Panc1 (cell line): ENCODE measurements at places on chromosomes 7 and 10. TPM values are rescaled to one million over a fixed set of nuclear protein-coding genes. Genes with fewer than 3 reads are reported as not detected.

DNA sequence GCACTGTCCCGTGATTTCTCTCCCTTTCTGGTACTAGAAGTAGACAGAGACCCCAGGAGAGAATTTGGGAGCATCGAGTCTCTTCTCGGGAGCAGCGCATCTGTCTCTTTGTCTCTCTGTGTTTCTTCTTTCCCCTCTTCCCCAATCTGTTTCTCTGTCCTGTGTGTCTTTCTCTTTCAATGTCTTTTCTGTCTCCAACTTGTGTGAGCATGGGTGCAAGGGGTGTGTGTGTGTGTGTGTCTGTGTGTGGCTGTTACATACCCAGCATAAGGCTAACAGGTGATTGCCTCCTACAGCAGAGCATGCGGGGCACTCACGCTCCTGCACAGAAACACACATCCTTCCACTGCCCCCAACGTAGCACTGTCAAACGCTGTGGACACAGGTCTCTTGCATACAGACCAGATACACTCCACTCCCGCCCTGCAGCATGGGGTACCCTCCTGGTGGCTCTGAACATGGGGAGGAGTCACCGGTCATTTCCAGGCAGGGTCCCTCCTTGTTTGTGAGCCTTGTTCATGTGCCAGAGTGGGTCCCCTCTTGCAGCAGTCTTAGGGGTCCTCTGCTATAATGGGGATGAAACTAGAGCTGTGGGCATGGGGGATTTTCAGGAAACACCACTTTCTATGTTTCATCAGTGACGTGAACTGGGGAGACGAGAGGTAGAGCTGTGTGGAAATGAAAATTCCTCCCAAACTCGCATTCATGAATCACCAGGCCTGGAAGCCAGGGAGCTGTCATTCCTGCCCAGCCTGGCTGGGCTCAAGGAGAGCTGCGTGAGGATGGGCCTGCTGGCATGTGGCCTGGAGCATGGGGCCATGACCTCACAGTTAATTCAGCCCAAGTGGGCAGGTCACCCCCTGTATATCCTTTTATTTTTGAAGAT lies 980 bp downstream of the ADAMTS14 start:
- DNase-seq: no peak

DNA sequence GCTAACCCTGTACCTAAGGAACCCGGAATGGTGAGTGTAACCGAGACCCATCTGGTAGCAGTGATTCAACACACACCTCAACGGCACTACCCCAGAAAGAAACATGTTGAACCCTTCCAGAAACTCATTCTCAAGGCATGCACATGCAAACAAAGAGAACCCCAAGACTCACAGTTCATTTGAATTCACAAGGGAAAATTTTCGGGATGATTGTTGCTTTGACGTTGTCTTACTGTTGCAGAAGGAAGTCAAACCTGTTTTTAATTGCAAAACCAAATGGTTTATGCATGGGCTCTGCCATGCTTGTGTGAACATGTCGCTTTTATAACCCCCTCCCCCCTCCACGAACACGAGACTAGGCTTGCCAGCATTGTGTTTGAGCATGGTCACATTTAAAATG lies 539.7 kb downstream of the GATA3 start:
- DNase-seq: no peak

DNA sequence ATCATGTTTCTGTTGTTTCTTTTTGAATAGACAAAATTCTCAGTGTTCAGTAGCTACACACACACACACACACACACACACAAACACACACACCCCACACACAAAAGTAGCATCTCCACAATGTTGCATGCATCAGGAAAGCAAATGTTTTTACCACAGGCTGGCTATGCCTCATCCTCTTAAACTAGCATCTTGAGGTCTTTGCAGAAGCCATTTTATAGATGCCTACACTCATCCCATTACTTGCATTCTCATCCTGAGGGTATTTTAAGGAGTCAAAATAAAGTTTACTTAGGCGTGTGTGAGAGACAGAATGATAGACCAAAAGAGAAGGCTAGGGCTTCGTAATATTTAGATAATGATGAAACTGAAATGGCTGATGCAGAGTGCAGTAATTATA lies 7.9 kb upstream of the INHBA start:
- no peak for DNase-seq

DNA sequence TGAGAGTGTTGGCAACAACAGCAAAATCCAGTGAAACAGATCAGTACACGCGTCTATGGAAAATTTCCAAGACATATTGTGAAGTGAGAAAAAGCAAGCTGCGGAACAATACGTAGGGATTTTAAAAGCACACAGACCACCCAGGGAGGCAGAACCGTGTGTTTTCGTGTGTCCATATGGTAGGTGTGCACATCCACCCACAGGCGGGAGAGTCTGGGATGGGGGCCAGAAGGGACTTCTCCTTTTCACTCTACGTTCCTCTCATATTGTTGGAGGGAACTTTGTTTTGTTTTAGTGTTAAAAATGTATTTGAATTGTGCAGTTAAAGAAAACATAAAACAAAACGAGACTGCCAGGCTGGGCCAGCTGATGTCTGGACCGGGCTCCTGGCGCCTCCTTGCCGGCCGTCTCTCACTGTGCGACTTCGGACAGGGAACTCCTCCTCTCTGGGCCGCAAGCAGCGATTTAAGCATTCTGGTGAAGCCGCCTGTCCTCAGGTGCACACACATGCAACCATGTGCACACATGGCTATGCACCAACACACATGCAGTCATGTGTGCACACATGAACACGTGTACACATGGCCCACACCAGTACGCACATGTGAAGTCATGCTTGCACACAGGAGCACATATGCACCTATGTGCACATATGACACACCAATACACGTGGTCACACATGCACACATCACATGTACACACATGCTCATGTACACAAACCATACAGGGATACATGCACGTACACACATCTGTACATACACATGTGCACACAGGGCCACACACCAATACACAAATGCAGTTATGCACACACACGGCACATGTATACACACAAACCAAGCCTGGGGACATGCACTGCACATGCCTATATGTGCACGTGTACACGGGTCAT lies 141.1 kb downstream of the ELFN1 start:
- no peak for DNase-seq

DNA sequence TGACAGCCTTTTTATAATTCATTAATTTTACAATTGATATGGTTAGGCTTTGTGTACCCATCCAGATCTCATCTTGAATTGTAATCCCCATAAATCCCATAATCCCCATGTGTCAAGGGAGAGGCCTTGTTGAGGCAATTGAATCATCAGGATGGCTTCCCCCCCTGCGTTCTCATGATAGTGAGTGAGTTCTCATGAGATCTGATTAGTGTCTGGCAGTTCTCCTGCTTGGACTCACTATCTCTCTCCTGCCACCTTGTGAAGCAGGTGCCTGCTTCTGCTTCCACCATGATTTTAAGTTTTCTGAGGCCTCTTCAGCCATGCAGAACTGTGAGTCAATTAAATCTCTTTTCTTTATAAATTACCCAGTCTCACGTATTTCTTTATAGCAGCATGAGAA lies 165.7 kb upstream of the GNAI1 start:
- DNase-seq: no peak

DNA sequence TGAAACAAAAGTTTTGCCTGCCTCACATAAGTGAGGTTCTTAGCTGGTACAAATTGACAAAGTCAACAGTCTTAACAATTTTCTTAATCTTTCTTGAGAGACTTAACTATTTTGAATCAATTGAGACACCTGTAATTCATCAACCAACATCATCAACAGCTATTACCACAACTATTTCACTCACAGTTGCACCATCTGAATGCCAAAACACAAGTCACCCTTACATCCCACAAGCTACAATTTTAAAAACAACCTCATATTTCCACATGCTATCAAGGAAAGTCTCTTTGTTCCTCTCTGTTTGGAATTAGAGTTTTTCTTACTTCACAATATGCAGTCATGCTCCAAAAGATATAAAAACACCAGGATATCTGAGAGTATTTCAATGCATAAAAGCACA lies 4.9 kb downstream of the SMURF1 start:
- DNase-seq: no peak

- DNase-seq: no peak
Measured at GRCh38 chr10:119768455-119769094, 42.7 kb downstream of the INPP5F start.

Gene HMX3
- 15.2 TPM for total RNA-seq

Gene GIMAP8
- total RNA-seq: 0.10 TPM

Gene PRF1
- total RNA-seq: not detected

Gene GATA3
- 5.9 TPM for total RNA-seq

Gene C10orf67
- total RNA-seq: not detected

Gene INTS1
- 173 TPM for total RNA-seq

Gene ATP6V0A4
- total RNA-seq: 0.15 TPM
